NCI-H2227 treated with DMSO at 0.1 percent for 48 hours (cell line): ENCODE measurements at places on chromosomes 5 and 9.

DNA sequence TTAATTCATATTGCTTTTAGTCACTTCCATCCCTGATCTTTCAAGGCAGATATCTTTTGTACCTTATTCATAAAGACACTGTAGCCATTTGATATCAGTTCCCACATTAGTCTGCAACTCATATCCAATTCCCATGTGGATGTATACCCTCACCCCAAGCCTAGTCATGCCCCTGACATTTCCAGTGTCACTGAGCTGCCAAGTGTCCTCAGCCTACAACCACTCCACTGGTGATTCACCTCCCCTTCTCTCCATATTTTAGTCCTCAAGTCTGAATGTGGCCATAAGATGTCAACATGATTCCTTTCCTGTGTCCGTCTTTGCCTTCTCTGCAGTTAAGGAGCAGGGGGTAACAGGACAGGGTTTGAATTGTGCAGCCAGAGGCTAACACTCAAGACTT lies 346.9 kb downstream of the RAB3C start:
- no peak for DNase-seq

DNA sequence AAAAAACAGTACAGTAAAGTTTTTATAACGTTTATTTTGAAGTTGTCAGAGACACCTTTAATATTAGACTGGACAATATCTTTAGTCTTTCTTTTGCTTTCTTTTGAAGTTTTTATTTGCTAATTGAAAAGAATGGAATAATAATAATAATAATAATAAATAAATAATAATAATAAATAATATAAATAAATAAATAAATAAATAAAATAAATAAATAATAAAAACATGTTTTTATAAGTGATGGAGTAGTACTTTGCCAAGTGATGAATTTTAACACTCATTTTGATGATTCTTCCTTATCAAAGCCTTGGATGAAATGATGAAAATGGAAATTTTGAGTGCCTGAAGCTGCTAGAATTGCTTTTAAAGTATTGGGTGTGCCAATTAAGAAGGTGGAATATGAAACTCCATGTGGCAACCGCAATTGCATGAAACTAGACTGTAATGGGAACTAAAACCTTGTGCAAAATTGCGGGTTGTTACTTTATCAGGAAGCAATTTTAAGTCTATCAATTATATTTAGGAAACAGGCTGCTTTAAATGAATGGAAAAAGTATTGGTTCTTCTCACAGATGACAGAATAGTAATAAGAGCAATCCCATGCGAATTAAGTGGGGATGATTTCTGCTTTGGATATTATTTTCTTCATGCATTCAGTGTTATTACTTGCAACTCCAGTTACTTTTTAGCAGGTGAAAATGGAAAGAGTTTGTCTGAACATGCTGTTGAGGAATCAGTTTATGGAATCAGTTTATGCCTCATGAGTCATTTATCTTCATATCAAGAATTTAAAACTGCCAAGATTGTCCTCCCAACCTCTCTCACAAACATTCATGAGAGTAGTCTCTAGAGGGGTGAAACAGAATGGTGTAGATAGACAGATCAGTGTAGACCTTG lies 4.6 kb downstream of the ANXA1 start:
- no peak for DNase-seq

GRCh38 chr5:37071901-37072581 lies 177.1 kb downstream of the CPLANE1 start:
- no peak for DNase-seq

DNA sequence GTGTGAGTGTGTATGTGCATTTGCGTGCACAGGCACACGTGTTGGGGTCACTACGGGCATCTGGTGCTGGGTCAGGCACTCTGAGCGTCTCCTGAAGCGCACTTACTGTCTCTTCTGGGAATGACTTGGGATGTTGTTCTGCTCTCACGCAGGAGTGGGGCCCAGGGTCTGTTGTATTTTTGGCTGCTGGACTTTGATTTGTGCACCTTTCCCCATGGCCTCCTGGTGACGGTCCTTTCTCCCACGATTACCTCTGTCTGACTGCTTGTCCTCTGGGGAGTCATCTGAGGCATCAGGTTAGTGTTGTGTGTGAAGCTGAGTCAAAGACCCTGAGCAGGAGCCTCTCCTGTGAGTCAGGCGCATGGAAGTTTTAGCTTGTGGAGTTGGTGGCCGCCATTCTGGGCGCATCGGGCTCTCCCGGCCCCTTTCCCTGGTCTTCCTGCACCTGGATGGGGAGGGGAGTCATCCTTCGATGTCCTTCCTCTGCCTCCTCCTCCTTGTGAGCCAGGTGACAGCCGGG lies 62.1 kb downstream of the RXRA start:
- no peak for DNase-seq

- peak; percentile 27 for DNase-seq
These were observed 81.0 kb downstream of the NDUFAF2 start for GRCh38 chr5:61026004-61026403.

GRCh38 chr9:86838519-86839497 lies 108.5 kb downstream of the GAS1 start:
- no peak for DNase-seq

DNA sequence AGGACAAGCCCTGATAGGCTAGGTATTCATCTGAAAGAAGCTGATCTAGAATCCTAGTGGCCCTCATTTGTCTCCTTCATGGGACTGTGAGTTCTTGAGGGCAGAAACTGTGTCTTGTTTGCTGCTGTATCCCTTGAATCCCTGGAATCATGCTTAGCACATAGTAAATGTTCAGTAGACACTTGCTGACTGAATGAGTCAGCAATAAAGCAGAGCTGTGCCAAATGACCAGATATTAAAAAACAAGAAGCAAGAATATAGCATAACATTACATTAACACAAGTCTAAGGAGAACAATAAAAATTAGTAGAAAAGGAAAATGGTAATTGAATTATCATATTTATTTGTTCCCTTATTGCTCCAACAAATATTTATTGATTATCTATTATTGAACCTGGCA lies 420.5 kb downstream of the ZSWIM6 start:
- no peak for DNase-seq

- no peak for DNase-seq
These were observed 38.0 kb downstream of the CERT1 start for GRCh38 chr5:75473463-75473862.

GRCh38 chr5:1246711-1247431 lies 21.7 kb downstream of the SLC6A18 start:
- DNase-seq, result no peak

- DNase-seq, result no peak
These were observed 24.9 kb downstream of the SHB start for GRCh38 chr9:38043931-38044623.

GRCh38 chr5:161030229-161030628 lies 178.2 kb upstream of the ATP10B start:
- DNase-seq, result no peak

DNA sequence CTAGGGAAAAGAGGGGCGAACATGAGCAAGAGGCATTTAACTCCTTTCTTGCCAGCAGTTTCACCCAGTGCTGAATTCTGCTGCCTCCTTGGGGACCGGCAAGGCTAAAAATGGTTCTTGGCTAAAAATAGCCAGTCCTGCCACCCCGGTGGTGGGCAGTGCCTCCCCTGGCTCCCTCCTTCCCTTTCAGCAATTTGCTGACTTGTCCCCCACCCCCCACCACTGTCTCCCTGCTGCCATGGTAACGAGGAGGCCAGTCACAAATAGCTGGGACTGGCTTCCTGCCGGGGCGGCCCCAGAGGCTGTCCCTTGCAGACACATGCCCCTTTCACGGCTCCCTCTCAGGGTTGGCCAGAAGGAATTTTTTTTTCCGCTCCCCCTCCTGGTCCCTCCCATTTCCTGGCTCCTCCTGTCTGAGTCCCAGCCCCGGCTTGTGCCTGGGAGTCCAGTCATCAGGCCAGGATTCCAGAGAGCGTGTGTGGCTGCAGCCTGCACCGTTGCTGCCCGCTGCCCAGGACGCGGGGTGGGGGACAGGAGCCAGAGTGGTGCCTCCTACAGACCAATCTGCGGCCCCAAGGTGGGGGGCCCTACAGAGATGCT lies 130.3 kb downstream of the RGS3 start:
- DNase-seq, result peak; percentile 85

GRCh38 chr9:10876333-10876732 lies 263.5 kb upstream of the PTPRD start:
- DNase-seq, result no peak

DNA sequence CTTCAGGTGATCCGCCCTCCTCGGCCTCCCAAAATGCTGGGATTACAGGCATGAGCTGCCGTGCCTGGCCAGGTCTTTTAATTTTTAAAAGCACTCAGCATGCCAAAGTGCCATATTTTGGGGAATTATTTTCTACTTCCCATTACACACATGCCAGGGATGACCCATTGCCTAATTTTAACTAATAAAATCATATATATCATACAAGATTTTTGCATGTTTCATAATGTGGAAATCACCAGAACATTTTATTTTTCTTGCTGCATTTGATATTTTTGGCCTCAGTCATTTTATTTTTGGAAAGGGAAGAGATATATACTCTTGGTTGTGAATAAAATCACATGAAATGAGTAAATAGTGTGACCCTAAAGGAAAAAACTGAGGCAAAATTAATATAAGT lies 45.3 kb upstream of the TENT2 start:
- no peak for DNase-seq

- no peak for DNase-seq
These were observed 93.5 kb downstream of the PHF2 start for GRCh38 chr9:93669958-93670207.

GRCh38 chr5:177476531-177477233 lies 3.2 kb upstream of the DBN1 start:
- DNase-seq, result no peak

DNA sequence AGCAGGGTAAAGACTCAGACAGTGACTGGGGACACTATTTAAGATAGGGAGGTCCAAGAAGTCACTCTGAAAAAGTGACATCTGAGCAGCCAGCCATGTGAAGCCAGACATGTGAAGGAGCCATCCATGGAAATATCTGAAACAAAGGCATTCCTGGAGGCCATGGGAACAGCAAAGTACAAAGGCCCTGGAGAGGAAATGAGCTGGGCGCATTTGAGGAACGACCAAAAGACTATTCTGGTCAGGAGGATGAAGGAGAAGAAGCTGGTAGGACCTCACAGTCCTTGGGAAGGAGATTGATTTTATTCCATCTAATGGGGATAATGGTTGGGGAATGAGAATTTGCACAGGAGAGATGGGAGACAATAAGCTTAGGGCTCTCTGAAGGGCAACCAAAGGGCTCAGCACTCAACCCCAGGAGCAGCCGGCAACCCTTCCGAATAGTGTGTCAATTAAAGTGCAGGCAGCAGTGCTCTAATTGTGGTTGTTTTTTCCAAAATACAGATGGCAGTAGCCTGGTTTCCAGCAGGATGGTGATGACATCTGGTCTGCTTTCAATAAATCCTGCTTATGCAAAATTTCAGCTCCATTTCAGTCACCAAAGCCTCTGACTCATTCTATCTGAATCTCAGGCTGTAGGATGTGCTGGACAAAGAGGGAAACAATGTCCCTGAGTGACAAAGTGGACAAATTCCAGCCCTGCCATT lies 26.7 kb downstream of the FOXI1 start:
- DNase-seq, result no peak

DNA sequence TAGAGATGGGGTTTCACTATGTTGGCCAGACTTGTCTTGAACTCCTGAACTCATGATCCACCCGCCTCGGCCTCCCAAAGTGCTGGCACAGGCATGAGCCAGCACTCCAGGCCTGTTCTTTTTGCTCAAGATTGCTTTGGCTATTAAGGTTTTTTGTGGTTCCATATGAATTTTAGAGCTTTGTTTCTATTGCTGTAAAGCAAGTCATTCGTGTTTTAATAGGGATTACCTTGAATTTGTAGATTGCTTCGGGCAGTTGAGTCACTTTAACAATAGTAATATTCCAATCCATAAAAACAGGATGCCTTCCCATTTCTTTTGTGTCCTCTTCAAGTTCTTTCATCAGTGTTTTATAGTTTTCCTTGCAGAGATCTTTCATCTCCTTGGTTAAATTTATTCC lies 22.1 kb downstream of the C6 start:
- DNase-seq, result no peak

- DNase-seq, result no peak
These were observed 26.0 kb upstream of the CNOT6 start for GRCh38 chr5:180467989-180468731.

- DNase-seq, result no peak
These were observed 134.5 kb downstream of the DAB2IP start for GRCh38 chr9:121785673-121786542.

DNA sequence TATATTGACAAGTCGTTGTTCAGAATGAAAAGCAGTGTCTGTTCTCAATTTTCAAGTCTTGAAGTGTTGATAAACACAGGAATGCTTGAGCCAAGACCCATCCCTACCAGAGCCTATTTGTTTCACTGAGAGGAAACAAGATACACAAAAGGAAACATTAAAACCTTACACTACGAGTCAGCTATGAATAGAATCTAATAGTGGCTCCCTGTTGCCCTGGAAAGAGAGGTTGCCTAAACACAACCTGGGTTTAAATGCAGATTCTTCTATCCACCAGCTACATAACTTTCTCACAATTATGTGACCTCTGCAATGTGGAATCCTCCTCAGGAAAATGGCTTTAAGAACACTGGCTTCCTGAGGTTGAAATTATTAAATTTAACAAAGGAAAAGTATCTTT lies 29.1 kb upstream of the BNC2 start:
- no peak for DNase-seq

- no peak for DNase-seq
These were observed 26.3 kb downstream of the SHLD3 start for GRCh38 chr5:65651144-65651543.

- DNase-seq, result no peak
These were observed 480.3 kb upstream of the SEMA6A start for GRCh38 chr5:117054911-117055310.

- DNase-seq, result no peak
These were observed 185.3 kb downstream of the AUH start for GRCh38 chr9:91176426-91176825.

- no peak for DNase-seq
These were observed 2.6 kb upstream of the GZMK start for GRCh38 chr5:55021410-55021809.

DNA sequence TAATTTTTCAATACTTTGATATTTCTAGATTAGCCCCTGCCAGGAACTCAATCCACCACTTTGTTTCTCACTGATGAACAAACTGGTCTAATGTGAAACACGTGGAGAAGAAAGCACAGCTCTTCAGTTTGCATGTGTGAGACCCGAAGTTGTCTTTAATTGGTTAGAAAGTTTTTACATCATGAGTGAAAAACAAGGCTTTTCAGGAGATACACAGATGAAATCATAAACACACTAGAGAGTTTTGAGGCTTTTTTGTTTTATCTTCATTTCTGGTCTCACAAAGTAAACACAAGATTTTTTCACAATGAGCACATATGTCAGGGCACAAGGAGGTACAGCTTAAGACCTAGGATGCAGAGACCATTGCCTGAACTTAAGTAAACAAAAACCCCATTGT lies 84.5 kb upstream of the MOCS2 start:
- DNase-seq, result no peak

DNA sequence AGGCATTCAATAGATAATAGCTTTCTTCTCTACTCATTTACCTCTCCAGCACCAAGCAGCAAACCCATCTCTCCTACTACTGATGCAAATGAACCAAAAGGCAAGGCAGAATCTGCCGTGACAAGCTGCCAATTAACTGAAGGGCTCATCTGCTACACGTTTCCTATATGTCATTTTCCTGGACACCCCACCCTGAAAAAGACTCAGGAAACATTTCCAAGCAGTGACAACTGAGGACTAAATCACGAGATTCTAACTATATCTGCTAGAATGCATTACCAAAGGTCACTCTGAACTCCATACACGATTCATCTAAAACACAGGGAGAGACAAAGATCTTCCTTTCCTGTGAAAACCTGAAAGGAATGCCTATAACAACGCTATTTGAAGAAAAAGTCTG lies 12.9 kb downstream of the PLPP1 start:
- no peak for DNase-seq
